Kidney (tissue), 22 donors: ENCODE measurements at places on chromosomes 7 and 10.

- no peak for DNase-seq
Observed at GRCh38 chr10:636016-636730, 53.3 kb downstream of the DIP2C start.

- DNase-seq: no peak
Observed at GRCh38 chr7:91655656-91656055, 224.8 kb downstream of the MTERF1 start.

DNA sequence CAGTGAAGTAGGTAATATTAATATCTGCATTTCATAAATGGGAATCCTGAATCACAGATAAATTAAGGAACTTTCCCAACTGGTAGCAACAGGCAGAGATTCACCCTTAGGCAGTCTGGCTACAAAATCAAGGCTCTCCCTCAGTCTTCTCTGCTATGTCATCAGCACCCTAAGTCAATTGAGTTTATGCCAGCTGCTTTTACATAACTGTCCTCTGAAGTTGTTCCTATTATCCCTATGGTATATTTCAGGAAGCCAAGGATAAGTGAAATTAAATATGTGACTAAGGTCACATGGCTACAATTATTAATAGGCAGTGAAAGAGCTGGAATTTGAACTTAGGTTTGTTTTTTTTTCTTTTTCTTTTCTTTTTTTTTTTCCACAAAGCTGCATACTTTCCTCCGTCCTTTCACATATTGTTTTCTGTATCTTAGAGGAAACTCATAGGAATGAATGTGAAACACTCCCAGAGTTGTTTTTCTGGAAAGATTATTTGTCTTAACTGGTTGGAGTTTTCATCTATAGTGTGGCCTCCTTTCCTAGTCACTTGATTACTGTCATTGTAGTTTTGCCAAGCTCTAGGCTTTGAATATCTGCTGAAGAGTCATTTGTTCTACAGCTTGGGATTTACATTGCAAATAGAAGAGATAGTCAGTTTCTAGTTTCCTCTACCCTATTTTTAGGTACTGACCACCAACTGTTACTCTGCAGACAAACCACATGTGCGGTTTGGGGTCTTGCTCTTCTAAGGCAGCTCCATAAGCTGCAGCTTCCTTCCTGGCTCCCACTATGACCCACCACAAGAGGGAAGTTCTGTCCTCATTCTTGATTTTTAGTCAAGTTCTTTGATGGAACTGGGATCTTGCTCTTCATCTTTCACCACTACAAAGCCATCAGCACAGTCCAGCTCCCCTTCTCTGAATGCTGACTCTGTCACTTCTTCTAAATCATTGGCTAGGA is 338.0 kb upstream of the KIAA1217 start:
- no peak for DNase-seq

GRCh38 chr7:118075936-118076335 is 108.0 kb upstream of the LSM8 start:
- no peak for DNase-seq

DNA sequence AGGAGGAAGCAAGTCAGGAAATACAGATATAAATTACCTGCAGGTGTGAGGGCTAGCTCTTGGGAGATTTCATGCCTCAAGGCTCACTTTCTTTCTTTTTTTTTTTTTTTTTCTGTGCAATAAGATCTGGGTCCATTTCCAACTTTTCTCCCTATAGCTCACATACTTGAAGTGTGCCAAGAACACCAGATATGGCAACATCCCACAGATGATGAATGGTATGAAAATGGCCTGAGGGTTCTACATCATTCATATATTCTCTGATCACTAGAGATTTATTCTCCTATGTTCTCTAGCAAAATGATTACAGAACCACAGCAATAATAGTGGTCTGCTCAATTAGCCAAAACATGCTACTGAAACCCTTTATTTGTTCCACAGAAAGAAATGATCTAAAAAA is 117.2 kb downstream of the LRRTM3 start:
- no peak for DNase-seq

- no peak for DNase-seq
Observed at GRCh38 chr10:70954381-70955176, 66.2 kb upstream of the PCBD1 start.

DNA sequence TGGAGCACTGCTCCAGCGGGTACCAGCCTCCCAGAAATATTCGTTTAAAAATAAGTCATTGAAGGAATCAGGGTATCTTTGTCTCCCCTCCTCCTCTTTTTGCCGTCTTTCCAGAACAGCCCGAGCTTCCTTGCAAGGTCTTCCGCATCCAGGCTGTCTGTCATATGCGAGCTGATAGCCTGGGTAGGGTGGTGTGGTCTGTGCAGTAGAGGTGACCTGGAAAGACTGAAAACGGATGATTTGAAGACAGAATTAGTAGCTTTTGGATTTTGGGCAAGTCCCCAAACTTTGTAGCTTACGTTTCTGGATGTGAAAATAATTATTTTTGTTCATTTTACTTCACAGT is 480 bp downstream of the VPS50 start:
- DNase-seq: no peak

- DNase-seq: no peak
Observed at GRCh38 chr7:142443216-142444010, 185.6 kb upstream of the PRSS58 start.

GRCh38 chr10:12777840-12778585 is 223.5 kb downstream of the CCDC3 start:
- DNase-seq: no peak

DNA sequence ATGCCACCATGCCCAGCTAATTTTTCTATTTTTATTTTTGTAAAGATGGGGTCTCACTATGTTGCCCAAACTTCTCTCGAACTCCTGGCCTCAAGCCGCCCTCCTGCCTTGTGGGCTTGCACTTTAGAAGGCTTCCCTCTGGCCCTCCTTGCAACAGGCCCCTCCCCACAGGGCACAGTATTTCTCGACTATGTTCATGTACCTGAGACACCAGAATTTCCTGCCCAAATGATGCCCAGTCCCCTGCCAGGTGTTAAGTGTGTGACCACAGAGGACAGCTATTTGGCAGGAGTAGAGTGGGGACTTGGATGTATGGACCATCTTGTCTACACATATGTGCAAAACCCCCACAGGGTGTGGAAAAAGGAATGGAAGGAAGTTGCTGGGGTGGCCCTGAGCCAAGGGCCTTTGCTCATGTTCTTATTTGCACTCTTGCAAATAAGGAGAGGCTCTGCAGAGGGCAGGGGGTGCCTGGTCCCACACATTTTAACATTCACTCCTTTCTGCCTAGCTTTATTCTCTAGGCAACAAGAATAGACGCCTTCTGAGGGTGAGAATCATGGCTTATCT is 168.4 kb upstream of the PODXL start:
- DNase-seq: no peak

DNA sequence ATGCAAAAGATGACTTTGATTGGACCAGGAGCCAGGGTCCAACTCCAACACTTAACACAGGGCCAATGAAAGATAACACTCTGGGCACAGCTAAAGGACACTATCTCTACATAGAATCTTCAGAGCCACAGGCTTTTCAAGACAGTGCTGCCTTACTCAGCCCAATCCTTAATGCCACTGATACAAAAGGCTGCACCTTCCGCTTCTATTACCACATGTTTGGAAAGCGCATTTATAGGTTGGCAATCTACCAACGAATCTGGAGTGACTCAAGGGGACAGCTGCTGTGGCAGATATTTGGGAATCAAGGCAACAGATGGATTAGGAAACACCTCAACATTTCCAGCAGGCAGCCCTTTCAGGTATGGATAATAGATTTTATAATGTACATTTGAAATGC is 160.7 kb downstream of the MALRD1 start:
- no peak for DNase-seq

GRCh38 chr10:94412449-94412848 is 10.1 kb downstream of the TBC1D12 start:
- peak; percentile 79 for DNase-seq

- no peak for DNase-seq
Observed at GRCh38 chr7:141712603-141713255, 4.6 kb downstream of the WEE2 start.

DNA sequence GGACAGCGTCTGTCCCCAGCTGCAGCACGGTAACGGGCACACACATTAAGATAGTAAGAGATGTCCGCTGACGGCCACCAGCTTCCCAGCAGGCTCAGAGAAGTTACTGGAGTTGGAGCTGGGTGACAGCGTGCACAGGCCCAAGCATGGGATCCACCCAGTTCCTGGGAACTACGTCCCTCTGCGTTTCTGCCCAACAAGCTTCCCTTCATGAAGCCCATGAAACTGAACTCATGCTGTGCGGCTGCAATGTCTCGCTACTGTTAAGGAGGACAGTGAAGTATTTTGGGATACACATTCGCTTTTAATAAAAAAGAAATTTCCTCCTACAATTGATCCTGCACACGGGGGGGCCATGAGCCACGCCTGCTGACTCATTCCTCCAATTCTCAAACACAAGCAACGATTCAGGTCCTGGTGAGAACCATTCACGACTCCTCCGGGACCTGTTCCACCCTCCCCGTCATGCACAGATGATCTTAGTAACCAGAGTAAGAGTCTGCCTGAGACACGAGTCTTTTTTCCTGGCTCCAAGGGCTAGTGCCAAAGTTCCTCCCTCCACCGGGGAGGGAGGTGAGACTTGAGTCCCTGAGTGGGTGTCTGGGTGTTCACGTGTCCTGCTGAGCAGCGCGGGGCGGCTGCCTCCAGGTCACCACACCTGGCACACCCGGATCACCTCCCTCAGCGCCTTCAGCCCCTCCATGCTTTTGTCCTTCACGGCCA is 2.6 kb downstream of the PSMG3 start:
- DNase-seq: peak; percentile 88

GRCh38 chr7:99559175-99559915 is 903 bp downstream of the ZNF655 start:
- no peak for DNase-seq

- DNase-seq: no peak
Observed at GRCh38 chr10:49778197-49778596, 16.1 kb upstream of the OGDHL start.

DNA sequence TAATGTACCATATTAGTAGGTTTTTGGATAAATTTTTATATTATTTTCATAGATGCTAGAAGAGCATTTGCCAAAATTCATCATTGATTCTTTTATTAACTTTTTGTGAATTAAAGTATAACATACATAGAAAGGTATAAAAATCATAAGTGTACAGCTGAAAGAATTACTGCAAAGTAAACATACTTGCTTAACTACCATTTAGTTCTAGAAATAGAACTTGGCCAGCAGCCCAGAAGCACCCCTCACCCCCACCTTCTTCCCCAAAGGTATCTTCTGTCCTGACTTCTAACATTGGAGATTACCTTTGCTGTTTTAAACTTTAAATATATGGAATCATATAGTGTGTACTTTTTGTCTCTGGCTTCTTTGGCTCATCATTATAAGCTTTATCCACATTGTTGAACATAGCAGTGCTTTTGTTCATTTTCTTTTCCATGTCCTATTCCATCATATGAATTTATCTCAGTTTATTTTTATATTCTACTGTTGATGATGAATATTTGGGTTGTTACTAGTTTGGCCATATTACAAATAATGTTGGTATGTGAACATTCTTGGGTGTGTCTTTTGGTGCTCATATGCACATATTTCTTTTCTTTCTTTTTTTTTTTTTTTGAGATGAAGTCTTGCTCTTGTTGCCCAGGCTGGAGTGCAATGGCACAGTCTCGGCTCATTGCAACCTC is 142.8 kb downstream of the ADK start:
- peak; percentile 62 for DNase-seq

DNA sequence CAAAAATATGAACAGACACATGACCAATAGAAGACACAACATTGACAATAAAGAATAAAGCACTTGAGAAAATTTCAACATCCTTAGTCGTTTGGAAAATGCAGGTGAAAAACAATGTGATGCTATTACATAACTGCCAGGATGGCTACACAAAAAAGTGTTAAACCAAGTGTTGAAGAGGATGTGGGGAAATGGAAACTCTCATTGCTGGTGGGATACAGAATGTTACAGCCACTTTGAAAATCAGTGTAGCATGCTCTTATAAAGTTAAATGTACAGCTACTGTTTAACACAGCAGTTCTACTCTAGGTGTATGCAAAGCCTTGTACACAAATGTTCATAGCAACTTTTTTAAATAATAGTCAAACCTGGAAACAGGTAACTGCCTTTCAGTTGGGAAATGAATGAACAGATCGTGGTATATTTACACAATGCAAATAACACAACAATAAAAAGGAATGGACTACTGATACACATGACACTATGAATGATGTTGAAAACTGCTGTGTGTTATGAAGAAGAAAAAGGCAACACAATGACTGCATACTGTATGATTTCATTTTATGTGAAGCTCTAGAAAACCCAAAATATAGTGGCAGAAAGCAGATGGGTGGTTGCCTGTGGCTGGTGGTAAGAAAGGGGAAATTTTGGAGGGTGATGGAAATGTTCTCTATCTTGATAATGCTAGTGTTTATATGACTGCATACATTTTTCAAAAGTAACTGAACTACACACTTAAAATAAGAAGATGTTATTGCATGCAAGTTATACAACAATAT is 102.2 kb upstream of the VIPR2 start:
- no peak for DNase-seq

DNA sequence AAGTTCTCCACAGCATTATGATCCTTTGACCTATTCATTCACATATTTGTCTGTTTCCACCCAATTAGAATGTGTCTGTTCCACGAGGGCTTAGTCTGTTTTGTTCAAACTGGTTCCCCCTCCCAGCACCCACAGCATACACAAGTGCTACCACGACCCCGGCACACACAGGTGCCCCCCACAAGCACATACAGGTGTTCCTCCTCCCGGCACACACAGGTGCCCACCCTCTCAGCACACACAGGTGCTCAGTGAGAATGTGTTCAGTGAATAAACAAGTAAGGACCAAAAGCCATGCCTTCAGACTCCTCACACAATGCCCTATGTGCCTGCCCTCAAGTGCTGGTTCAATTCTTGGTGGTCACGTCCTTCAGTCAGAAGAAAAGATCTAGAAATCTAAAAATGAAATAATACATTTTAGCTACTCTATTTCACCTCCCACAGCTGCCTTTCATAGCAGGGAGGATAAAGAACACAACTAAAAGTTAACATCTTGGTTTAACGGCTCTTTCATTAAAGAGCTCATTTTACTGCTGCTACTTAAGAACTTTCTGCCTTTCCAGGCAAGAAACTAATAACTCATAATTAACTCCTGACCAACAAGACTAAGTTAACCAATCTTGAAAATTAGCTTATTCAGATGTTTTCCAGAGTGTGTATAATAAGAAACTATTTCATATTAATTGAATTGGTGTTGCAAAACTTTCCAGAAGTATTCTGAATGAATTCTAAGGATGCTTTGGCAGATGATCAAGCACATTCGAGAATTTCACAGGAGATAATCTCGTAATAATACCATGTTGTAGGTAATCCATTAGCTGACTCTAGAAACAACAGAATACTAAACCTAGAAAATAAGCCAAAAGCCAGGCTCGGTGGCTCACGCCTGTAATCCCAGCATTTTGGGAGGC is 2.3 kb downstream of the DNMBP start:
- no peak for DNase-seq

DNA sequence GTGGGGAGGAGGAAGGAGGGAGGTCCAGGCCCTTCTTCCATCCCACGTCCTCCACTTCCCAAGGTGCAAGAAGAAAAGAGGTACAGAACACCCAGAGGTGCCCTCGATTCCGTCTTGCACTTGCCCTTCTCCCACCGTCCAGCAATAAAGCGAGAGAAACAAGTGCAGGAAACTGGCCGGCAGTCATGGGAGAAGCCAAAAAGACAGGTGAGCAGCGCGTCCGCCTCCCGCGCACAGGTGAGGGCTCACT is 1.3 kb downstream of the C10orf95 start:
- DNase-seq: no peak

GRCh38 chr7:111532625-111533024 is 29.7 kb downstream of the IMMP2L start:
- DNase-seq: no peak
